Suppressor macrophage (primary cell): ENCODE measurements at places on chromosomes 3 and 15.

GRCh38 chr3:100046986-100047385 lies 67.3 kb downstream of the FILIP1L start:
- DNase-seq = no peak

DNA sequence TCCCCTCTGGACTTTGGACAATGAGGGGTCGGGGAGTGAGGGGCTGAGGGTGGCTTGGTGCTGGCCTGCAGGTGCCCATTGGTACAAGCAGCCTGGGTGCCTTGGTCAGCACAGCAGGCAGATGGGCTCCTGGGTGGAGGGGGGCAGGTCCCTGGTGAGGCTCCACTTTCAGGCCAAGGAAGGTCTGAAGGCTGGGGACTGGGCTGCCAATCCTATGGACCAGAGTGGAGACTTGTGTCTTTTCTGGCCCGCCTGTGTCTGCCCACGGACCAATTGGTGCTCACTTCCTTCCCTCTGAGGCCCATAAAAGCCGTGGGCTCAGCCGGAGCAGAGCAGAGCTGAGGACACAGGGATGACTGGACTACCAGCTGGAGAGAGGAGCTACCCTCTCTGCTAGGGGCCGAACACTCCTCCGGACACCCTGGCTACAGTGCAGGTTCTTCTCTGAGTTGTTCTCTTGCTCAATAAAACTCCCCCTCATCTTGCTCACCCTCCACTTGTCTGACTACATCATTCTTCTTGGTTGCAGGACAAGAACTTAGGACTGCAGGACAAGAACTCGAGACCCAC lies 31.9 kb upstream of the IREB2 start:
- peak; percentile 41 for DNase-seq

- no peak for DNase-seq
These were observed 24.8 kb upstream of the TRIM59 start for GRCh38 chr3:160474416-160474838.

- peak; percentile 75 for DNase-seq
These were observed 28.4 kb downstream of the IRAK2 start for GRCh38 chr3:10192953-10193691.

DNA sequence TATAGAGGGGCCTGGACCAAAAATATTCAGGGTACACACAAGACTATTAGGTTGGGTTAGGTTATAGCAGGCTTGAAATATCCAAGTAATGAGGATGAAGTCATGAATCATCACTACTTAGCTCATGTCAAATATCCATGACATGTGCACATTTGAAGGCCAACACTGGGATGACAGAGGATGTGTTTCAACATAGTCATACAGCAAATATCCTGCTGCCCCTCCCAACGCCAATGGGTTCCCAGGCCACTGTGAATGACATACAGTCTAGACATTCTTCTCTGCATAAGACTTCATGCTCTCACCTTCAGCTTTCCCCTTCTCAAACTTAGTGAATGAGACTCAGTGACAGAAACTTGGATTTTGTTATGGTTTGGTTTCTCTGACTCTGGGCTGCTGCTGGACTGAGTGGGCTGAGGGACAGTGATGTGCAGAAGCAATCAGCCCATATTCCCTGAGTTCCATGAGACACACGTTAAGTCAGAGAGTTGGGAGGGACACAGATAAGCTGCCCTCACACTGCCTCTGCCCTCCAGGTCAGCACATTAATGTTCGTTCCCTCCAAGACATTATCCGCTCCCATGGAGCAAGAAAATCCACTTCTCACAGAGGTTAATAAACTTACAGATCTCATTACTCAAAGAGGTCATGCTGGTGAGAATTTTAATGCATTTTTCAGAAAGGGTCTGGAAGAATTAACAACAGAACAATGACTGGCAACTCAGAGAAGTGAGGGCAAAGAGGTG lies 15.4 kb downstream of the HOMER2 start:
- peak; percentile 25 for DNase-seq

GRCh38 chr15:72227192-72227586 lies 3.8 kb downstream of the PKM start:
- peak; percentile 49 for DNase-seq

GRCh38 chr15:62142736-62143135 lies 22.3 kb downstream of the C2CD4B start:
- no peak for DNase-seq

- no peak for DNase-seq
These were observed 983 bp upstream of the ALDH1A3 start for GRCh38 chr15:100878648-100879047.

DNA sequence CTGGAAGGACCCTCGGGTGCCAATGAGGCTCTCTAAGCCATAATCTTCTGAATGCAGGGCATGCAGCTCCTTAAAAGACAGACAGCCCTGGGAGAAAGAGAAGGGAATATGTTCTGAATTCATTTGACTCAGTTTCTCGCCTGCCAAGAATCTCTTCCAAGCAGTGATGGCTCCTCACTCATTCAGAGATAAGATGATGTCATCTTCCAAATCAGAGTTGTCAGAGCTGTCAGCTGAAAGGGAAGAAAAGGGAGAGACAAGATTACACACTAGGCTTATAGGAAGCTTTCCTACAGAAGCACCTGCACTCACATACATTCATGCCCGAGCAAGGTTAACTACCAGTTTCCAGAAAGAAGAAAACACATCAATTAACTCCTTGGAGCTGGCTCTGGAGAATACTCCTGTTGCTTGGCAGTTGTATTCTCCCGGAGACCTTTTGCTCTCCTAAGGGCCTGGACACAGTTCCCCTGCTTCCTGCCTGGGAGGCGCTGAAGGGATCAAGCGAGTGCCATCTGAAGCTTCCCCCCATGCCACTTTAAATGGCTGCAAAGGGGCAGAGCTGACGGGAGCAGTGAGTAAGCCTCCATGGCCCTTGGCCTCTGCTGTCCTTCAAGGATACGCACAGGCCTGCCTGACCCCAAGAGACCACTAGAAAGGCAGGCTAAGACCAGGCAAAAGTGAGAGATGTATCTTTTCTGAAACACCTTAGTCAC lies 7.7 kb downstream of the RBM15B start:
- no peak for DNase-seq

- no peak for DNase-seq
These were observed 31.1 kb downstream of the MME start for GRCh38 chr3:155110996-155111901.

GRCh38 chr15:71753346-71753745 lies 57.0 kb upstream of the NR2E3 start:
- no peak for DNase-seq

DNA sequence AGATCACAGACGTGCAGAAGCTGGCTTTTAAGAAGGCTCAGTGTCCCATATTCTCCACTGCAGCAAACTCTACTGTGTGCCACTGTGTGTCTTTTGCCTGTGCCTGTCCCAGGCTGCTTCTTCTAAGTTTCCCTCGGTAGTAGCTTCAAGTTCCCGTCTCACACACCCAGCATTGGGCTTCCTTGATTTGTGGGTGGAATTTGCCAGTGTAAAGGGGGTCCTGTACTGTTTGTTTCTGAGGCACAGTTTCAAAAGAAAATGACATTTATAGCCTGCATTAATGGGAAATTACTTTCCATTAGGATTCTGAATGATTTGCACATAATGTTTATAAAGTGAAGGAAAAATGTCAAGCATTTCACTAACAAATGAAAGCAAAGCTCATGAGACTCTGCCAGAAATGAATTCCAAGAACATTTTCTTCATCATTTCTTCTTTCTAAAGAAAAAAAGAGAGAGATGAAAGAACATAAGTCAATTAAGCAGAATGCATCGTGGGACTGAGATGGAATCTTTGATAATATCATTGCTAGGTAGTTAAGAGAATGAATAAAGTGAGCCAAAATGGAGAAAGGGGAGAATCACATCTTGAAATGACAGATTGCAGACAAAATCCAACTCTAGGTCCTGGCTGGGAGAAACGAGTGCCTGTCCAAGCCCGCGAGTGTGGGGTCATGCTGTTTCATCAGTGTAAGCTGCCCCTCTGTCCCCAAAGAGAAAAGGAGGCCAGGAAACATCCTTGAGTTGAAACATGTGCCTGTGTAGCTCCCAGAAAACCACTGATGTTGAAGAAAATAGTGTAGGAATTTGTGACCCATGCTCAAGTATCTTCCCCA lies 48.6 kb upstream of the ADAMTSL3 start:
- no peak for DNase-seq

DNA sequence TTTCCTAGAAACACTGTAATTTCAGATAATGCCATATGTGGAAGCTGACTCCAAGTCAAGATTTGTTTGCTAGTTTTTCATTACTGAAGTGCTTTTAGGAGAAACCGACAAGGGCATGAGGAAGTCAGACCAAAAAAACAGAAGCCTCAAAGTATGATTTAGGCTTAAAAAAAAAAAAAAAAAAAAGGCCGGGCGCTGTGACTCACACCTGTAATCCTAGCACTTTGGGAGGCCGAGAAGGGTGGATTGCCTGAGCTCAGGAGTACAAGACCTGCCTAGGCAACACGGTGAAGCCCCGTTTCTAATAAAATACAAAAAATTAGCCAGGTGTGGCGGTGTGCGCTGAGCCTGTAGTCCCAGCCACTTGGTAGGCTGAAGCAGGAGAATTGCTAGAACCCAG lies 11.6 kb downstream of the RPL15 start:
- DNase-seq = peak; percentile 72

GRCh38 chr3:50876947-50877346 lies 202.2 kb downstream of the DOCK3 start:
- DNase-seq = no peak

DNA sequence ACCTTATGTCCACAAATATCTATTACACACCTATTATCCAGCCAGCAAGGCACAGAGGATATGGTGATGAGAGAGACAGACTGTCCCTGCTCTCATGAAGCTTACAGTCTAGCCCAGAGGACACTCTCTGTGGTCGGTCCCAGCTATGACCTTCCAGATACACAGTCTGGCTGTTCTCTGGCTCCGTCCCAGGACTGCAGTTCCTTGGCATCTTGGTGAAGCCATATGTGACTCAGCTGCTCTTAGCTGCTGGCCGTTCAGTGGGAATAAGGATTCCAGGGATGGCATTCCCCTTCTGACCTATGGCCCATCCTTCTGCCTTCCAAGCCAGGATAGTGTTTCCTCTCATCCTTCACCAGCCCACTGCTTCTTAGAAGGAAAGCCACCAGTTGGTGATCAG lies 30.8 kb downstream of the MEX3B start:
- no peak for DNase-seq

DNA sequence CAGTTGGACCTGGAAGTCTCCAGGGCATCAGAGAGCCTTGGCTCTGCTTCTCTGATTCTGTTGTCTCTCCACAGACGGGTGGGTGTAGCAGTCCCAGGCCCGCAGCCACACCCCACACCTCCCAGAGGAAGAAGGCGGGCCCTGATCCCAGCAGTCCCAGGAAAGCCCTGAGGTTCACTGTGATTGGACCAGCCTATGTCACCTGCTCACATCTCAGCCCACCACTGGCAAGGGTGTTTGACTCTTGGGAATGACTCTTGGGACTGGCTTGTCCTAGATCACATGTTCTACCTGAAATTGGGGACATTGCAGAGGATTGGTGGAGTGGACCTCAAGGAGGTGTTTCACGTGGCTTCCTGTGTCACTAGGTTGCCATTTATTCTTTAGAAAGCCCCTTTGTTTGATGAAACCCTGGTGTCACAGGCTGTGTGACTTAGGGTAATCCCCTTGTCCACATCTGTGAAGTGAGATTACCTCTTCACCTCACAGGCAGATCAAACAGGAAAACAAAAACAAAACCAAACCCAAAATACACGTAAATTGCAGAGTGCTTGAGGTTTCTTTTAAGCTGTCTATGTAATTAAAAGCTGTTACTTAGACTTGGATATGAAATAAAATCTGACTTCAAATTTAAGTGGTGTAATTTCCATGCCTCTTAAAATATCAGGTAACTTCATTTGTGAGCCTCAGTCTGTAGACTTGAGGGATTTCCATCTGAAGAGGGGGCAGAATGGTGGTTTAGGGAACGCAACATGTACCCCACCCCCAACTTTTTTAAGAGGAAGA lies 26.7 kb downstream of the FLNB start:
- DNase-seq = no peak

GRCh38 chr15:40702077-40702476 lies 7.1 kb downstream of the RAD51 start:
- DNase-seq = peak; percentile 64

DNA sequence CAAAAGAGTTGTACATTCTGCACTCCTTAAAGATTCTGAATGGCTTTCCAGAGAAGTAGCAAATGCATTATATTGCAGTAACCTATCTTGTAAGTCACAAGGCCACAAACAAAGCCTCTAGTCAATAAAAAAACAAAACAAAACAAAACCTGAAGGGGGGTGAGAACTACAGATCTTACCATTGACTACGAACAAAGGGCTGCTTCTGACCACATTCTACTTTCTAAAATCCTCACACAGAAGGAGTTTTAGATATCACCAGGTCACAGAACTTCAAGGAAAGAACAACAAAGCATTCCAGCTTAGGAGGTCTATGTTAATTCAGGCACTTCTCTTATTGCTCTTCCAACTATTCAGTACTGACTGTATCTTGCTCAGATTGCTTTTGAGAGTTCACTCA lies 343.0 kb downstream of the ZBTB20 start:
- no peak for DNase-seq

GRCh38 chr15:68258692-68259091 lies 18.9 kb upstream of the FEM1B start:
- peak; percentile 53 for DNase-seq

DNA sequence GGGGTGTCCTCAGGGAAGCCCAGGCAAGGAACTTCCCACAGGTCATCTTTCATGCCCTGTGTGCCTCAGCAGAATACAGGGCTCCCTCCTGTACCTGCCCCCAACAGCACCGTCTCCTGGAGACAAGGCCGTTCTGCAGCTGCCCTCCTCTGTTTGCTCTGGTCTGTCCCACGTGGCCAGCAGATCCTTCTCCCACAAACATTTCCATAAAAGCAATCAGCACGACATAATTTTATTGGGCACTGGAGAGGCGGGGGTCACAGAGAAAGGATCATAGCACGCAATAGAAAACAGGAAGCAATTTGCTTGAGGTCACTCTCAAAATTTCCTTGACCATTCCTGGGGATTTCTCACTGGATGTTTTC lies 29.4 kb downstream of the STARD5 start:
- DNase-seq = no peak

- peak; percentile 86 for DNase-seq
These were observed 30.2 kb downstream of the ZNF710 start for GRCh38 chr15:90031231-90031791.

GRCh38 chr15:54528021-54528420 lies 549.8 kb downstream of the UNC13C start:
- DNase-seq = no peak

DNA sequence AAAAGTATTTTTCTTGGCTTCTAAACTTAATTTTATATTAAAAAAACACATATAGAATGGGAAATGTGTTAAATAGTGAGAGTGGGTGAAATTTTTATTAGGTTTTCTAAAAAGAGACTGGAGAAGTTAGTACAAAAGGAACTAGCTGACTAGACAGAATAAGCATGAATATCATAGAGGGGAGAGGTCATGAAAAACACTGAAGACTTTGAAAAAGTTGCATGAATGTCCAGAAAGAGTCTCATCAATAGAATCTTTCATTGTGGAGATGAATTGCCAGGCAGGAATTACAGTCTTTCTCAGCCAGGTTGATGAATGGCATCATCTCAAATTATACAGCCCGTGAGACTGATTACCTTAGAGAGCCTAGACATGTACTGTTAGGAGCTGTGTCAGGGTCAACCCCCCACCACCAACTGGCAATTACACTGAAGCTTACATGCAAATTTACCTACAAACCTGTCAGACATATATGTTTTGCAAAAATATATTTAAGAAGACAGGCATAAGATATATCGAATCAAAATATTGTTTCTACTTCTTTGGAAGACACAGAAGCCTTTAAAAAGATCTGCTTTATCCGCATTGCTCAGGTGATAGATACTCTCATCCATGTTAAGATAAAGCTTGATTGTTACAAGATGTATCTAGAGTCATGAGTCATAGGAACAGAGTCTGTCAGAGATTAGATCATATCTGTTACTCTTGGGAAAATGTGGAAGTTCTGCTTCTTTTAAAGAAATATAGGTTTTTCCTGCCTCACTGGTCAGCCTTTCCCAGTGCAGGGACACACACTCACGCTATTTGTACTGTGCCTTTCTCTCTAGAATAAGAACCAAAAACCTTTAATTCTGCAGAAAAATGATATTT lies 34.8 kb upstream of the PFN2 start:
- peak; percentile 17 for DNase-seq
